ENCODE measurements at places on chromosomes 2 and 18. TPM values are rescaled to one million over a fixed set of nuclear protein-coding genes. Genes with fewer than 3 reads are reported as not detected.

- DNase-seq: no peak
Measured at GRCh38 chr2:6499691-6500090, 366.0 kb downstream of the CMPK2 start.

DNA sequence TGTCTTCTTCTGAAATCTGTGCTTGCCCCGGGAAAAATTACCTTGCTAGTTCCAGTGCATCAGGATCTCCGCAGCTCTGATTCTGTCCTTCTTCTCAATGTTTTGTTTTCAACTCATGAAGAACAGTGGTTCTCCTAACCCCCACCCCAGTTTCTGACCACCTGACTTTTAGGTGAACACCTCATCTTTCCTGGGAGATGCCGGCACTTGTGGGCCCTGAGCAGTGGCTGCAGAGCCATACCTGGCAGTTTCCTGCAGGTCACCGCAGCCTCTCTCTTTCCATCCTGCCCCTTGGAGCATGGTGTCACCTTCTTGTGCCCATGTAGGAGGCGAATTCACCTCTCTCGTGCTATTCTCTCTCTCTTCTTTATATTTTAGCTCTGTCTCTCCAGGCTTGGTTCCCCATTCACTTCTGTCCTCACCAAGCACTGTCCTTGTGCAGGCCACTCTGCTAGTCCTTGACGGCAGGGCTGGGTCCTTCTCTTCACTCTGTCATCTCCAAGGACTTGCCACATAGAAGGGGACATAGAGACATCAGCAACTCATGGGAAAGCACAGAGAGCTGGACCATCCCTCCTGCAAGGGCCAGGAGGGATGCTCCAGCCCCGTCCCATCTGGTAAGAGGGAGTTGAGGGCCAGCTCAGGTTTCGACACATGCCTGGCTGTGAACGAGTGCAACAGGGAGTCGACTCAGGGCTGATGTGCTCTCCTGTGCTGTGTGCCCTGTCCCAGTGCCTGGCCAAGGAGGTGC, 59.1 kb downstream of the DDX1 start:
- no peak for DNase-seq

DNA sequence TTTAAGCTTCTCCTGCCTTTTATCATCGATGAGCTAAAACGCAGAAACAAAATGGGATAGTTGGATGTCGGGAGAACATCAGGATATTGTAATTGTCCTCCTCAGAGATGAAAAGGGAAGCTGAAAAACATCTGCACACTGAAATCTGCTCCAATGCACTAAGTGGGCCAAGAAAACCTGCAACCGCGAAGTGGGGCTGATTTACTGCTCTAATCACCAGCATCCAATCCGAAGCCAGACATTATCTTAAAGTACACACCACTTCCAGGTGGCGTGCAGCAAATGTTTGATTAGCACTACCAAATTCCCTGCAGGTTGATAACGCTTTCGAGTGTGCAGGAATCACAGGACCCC, 230.3 kb upstream of the SLC14A2 start:
- no peak for DNase-seq

GRCh38 chr2:53802617-53803151, 15.8 kb downstream of the ERLEC1 start:
- DNase-seq: no peak

DNA sequence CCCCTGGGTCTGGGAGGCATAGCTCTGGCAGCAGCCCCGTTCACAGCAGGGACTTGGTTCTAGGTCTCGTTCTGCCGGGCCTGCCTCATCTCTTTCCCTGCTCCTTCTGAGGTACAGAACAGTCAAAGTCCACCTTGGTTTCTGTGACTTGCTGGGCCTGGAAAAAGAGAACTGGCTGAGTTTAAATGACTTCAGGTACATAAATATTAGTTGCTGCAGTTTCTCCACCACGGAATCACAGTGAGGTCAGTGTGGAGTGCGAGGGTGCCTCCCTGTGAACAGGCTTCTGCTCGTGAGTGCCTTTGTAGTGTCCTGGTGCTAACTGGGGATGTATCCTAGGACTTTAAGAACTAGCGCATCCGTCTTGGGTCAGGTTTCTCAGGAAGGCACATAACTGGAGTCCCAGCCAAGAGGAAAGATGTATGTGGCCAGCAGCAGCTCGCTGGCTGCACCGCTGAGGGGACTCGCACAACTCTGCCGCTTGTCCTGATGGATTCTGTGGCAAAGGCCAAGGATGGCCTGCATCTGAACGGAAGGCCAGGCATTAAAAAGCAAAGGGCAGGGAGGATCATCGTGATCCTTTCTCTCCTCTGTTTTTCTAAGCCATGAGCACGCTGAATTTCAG, 188.6 kb downstream of the SH3RF3 start:
- DNase-seq: no peak

GRCh38 chr2:25524507-25524906, 148.9 kb downstream of the DTNB start:
- DNase-seq: no peak

Gene SULT1C4
- total RNA-seq: 114 TPM

Gene DYSF
- total RNA-seq: 47.2 TPM

- no peak for DNase-seq
Measured at GRCh38 chr2:14633461-14634181, 1.1 kb downstream of the LRATD1 start.

- no peak for DNase-seq
Measured at GRCh38 chr2:195515551-195515950, 141.5 kb upstream of the SLC39A10 start.

Data from dermis microvascular lymphatic vessel endothelial cell (primary cell).